ENCODE measurements at places on chromosomes 4 and X.

DNA sequence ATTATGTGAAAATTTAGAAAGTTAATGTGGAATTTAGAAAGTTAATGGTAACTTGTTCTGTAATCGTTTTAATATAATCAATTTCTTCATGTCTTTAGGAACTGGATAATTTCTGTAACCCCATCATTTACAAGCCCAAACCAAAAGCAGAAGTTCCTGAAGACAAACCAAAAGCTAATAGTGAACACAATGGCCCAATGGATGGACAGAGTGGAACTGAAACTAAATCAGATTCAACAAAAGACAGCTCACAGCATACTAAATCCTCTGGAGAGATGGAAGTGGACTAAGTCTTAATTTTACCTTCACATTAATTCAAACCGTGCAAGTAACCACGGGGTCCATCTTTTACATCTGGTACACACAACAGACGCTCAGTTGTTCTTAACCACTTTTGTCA, 48.1 kb upstream of the PLK4 start:
- no peak for DNase-seq

DNA sequence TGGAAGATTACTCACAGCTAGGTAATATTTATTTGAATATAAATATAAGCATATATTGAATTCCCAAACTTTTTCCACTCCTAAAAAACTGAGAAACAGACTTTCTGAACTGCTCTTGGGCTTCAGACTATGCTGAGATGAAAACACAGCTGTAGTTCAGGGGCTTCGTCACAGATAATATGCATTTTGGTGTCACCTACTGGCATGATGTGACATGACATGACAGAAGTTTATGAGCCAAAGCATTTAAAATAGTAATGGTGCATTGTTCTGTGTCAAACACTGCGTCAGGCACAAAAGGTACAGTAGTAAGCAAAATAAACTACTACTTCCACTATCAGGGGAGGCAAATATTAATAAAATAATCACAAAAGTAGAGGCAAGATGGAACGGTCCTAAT, 171.3 kb downstream of the BTC start:
- no peak for DNase-seq

GRCh38 chrX:131828482-131828881, 194.6 kb upstream of the STK26 start:
- DNase-seq, result peak; percentile 3

DNA sequence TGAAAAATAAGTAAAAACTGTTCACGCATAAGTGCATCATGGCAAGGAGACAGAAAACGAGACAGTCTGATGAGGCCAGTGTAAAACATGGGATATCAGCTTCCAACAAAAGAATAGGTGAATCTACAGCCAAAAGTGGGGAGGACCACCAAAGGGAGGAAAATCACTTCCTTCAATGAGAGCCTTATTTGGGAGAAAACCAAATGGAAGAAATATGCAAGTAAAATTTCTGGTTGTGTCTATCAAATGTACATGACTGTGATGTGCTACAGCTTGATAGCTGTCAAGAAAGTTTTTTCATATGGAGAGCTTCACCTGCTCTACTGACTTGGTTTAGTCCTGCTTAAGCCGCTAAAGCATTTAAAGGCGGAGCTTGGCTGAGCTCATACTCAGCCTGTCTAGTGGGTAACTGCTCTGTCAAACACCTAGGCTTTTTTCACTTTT, 66.2 kb downstream of the MAGEA1 start:
- peak; percentile 17 for DNase-seq

DNA sequence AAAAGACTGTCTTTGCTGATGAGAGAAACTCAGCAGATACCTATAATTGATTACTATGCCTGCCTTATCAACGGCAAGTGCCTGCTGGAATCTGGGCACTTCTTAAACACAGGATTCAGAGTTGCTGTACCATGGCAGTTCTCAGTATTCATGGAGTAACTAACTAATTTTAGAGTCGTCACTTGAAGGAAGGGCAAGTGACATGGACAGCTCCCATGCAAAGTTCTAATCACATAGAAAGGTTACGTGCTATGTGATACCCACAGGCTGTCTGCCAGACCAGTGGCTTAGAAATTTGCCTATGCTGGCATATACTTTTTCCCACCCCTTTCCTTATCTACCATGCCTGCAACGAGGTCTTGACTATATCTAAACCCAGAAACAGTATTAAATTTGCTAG, 931.1 kb upstream of the TENM3 start:
- no peak for DNase-seq

DNA sequence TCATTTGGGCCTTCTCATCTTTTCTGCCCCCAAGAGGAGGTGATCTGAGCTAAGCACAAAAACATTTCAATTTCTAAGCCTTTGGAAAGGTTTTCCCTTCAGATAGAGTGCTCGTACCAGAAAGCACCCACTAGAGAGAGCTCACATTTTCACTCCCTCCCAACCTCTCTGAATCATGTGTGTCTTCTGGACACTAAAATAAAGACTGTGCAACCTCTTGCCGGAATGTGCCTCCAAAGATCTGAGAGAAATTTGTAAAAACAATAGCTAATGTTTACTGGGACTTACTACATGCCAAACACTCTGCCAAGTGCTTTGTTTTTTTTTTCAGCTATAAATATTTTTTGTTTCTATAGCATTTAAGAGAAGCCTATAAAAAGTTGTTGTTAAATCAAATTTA, 120.6 kb upstream of the LNX1 start:
- DNase-seq, result no peak

GRCh38 chr4:182918044-182918607, 940 bp upstream of the DCTD start:
- no peak for DNase-seq

- DNase-seq, result no peak
Measured at GRCh38 chr4:77151241-77151640, 5.8 kb upstream of the CCNG2 start.

GRCh38 chr4:155025762-155026457, 182.5 kb upstream of the NPY2R start:
- DNase-seq, result no peak

DNA sequence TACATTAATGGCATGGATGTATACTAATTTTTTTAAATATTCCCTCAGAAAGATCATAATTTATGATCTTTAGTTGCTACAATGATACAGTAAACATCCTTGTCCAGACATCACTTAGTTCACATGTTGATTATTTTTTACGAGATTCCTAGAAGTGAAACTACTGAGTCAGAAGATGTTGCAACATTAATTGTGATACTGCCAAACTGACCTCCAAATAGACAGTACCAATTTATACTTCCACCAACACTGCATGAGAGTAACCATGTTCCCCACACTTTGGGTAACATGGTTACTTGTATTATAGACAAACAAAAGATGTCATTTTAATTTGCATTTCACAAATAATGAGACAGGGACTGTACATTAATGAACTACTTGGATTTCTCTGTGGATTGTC, 19.6 kb downstream of the RCHY1 start:
- no peak for DNase-seq

DNA sequence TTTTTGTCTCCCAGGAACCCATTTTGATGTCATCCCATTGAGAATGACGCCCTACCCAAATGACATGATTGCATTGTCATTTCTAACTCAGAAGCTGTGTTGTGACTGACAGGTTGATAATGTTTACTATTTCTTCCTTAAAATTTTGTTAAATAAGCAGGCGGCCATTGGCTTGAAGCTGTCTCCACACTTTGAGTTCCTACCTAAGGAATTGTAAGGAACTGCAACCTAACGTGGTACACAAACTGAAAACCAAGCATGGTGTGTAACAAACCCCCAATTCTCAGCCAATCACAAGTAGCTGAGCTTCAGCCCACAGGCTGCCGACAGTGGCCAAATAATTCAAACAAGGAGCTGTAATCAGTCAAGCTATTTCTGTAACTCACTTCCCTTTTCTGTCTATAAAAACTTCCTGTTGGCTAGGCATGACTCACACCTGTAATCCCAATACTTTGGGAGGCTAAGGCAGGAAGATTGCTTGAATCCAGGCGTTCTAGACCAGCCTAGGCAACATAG, 2.9 kb upstream of the MND1 start:
- DNase-seq, result no peak

- DNase-seq, result no peak
Measured at GRCh38 chrX:17187136-17187756, 187.8 kb upstream of the NHS start.

DNA sequence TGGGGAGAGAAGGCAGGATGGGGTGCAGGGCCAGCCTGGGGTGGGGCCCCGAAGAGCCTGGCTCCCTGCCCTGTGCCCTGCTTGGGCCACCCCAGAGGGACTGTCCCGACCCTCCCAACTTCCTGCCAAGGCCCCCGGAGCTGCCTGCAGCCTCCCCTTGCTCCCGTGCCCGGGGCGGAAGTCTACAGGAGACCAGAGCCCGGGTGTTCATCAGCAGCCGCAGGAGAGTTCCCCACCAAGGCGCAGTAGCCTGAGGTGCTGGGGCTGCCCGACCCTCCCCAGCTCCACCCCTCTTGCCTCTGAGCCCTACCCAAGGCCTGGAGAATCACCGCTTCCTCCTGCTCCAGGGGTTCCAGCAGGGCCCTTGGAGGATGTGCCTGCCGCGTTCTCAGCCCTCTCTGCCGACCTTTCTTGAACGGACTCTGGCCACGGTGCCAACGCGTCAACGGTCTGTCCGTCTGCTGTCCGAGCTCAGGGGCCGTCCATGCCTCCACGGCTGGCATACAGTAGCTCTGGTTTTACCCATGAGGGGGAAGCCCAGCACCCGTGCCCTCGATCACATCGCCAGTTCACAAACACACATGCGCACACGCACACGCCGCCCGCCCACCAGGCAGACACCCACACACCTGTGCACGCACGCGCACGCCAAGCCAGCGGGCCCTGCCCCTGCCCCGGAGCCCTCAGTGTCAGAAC, 36.0 kb upstream of the SPON2 start:
- DNase-seq, result no peak

DNA sequence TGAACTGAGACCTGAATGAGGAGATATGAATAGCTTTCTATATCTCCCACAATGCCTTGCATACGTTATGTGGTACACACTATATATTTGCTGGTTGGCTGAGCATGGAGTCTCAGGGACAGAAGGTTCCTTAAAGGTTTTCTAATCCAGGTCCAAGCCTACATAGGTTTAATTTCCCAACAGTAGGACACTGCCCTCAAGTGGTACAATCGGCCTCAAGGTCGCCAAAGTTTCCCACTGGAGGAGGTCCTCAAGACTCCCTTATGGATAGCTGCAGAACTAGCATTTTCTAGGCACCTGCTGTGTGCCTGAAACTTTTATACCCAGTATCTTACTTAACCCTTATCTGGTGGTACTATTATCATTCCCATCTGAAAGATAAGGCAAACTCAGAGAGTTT, 21.0 kb upstream of the EFNB1 start:
- DNase-seq, result no peak

DNA sequence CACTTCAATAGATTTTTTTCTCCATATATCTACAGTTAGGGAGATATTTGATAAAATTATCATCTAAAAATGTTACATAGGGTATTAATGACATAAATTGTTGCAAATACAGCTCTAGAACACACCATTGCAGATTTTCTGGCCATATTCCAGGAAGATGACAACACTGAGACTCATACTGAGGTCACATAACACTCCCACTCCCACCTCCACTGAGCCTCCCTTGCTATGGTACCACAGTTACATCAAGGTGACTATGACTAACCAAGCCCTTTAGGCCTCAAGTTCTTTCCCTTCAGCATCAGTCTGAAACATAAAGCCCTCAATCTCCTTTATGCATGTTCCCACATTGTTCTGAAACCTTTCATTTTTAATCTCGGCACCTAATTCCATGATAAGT, 932.0 kb upstream of the IGFBP7 start:
- DNase-seq, result no peak

DNA sequence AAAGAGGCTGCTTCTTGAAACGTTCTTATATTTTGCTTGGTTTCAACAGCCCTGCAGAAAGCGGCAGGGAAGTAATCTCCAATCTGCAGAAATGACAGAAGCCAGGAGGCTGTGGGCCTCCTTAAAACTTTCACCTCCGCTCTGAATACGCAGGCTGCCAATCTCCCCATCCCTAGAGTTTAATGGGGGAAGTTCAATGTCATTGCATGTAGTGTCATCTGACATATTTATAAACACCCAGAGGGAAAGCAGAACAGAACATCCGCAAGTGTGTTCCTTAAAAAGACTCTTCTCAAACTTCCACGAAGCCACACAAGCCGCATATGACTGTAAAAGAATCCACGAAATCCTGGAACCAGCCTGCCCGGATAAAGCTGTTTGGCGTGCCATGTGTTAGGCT, 148.8 kb upstream of the TBL1X start:
- no peak for DNase-seq

DNA sequence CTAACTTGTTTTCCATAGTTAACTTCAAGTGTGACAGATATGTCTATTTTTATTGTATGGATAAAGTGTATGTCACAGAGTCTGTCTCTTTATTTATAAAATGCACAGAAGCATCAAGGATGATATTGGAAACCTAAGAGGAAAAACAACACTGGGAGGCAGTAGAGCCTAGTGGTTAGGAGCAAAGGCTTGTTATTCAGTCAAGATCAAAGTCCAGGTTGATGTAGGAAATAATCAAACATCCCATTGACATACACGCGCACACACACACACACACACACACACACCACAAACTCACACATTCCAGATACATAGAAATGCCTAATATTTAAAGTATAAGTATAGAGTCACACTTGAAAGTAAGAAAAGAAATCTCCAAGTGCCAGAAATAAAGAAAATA, 206.8 kb downstream of the CHRDL1 start:
- no peak for DNase-seq

DNA sequence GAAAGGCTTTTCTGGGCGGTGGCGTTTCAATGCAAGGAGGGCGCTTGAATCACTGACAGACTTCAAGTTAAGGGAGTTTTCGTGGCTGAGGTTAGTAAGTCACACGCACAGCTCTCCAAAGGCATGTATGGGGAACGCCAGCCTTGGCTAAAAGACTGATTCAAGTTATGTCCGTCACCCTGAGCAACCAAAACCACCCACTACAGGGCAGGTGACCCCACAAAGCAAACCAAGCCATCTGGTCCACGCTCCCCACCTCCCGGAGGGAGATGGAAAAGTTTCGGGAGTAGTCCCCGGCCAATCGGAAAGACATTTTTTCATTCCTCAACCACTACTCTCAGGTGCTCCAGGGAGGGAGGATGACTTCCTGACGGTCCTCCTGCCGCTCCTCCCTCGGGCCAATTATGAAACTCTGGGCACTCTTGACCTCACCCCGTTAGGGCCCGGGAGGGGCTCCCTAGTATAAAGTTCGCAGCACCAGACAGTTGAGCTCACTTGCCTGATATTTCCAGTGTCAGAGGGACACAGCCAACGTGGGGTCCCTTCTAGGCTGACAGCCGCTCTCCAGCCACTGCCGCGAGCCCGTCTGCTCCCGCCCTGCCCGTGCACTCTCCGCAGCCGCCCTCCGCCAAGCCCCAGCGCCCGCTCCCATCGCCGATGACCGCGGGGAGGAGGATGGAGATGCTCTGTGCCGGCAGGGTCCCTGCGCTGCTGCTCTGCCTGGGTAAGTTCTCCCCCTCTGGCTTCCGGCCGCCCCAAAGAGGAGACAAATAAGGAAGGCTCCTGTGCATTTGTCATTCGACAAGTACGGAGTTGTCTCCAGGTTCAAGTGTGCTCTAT, at the start of gene EREG:
Gene EREG, plus strand, starts transcription at position 494 of the 840 bp plus-strand sequence. Its CDS starts 164 bp downstream, at position 658.
- DNase-seq, result no peak

- DNase-seq, result no peak
Measured at GRCh38 chr4:14272206-14272605, 644.7 kb upstream of the BOD1L1 start.

- no peak for DNase-seq
Measured at GRCh38 chr4:1898681-1899080, 27.5 kb downstream of the NSD2 start.

GRCh38 chrX:142186103-142186502, 19.0 kb downstream of the MAGEC2 start:
- no peak for DNase-seq
